ENCODE measurements at places on chromosomes 16 and 17.
A peak's percentile ranks its signal among the peaks of the same experiment; 100 is the strongest.

GRCh38 chr17:50356892-50357510, 11.1 kb downstream of the XYLT2 start:
- no peaks in the 10 kb centered on the region for H3K27me3 ChIP-seq
- H3K4me3 ChIP-seq = no peak overlapping the region
- peaks cover 69% of the 10 kb centered on the region for H3K36me3 ChIP-seq
- H3K4me1 ChIP-seq = no peaks in the 10 kb centered on the region
- DNase-seq = no peak

- no peaks in the 10 kb centered on the region for H3K4me1 ChIP-seq
- no peaks in the 10 kb centered on the region for H3K27me3 ChIP-seq
- H3K36me3 ChIP-seq = no peaks in the 10 kb centered on the region
- DNase-seq = peak; percentile 82
- H3K4me3 ChIP-seq = no peak overlapping the region
These were observed 5.5 kb upstream of the VKORC1 start for GRCh38 chr16:31099860-31100638.

DNA sequence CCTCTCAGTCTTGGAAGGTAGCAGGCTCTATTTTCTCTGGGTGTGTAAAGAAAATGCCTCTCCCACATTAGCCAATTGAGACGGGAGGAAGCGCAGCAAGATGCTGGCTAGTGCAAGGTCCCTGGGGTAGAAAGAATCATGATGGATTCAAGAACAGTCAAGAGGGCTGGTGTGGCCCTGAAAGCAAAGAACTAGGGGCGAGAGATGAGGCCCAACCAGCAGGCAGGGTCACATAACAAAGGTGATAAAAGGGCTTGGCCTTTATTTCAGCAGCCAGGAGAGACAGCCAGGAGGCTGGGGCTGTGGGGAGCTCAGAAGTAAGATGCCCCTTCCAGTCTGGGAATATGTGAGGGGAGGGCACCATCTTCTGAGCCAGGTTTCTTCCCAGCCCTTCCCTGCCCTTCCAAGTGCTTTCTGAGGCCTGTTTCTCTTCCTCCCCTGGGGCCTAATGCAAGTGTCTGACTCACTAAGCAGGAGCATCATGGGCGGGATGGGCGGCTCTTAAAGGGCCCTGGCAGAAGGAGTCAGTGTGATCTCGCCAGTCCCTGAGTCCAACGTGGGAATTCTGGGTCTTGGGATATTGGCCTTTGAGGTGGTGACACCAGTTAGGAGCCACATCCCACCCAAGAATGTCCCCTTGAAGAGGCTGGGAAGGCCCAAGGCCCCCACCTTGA, 3.9 kb upstream of the NLRC5 start:
- H3K36me3 ChIP-seq = no peaks in the 10 kb centered on the region
- DNase-seq = peak; percentile 85
- peaks cover 19% of the 10 kb centered on the region for H3K4me1 ChIP-seq
- peak overlapping the region; percentile 70 for H3K27ac ChIP-seq
- no peak overlapping the region for H3K4me3 ChIP-seq

DNA sequence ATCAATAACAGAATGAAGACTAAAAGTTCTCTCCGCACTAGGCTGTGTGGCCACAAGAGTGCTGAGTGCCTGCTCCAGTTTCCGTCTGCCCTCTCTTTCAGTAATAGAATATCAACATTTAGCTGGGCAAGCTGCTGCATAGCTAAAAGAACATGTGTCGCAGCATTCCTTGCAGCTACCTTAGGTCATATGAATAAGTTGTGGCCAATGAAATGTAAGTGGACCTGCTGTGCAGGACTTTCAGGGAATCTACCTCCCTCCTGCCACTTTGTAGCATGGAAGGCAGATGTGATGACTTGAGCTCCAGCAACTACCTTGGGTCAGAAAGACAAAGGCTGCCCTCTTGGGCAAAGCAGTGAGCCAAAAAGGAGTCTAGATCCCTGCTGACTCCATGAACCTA, 25.4 kb downstream of the SLC39A11 start:
- H3K27me3 ChIP-seq = no peaks in the 10 kb centered on the region
- H3K36me3 ChIP-seq = no peaks in the 10 kb centered on the region
- peaks cover 41% of the 10 kb centered on the region for H3K4me1 ChIP-seq
- H3K27ac ChIP-seq = peak overlapping the region; percentile 98

- no peak for DNase-seq
- H3K27me3 ChIP-seq = peaks cover 12% of the 10 kb centered on the region
- no peak overlapping the region for H3K27ac ChIP-seq
- H3K4me3 ChIP-seq = no peak overlapping the region
- H3K4me1 ChIP-seq = no peaks in the 10 kb centered on the region
These were observed 54.2 kb downstream of the TMEM100 start for GRCh38 chr17:55668312-55668920.
